Activated naive CD4-positive, alpha-beta T cell treated with anti-CD3 and anti-CD28 coated beads, Interleukin-2, amount 10 ng/mL, durations not matched to agents 7 days and 5 days (primary cell): ENCODE measurements at places on chromosomes 2 and 18.

DNA sequence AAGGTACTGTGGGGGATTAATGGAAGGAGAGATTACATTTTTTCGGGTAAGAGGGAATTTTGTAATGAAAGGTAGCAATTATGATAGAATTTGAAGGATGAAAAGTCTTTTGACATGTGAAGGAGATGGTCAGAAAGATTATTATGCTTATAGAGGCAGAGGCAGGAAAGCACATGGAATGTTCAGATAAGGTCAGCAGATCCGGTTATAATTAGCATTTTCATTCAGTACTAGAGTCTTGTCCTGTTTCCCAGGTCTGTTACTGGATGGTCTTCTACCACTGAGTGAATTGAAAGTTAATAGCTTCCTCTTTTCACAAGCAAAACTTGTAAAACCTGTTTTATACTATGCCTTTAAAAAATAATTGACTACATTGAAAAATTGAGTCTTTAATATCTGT, 116.9 kb downstream of the PHLPP1 start:
- no peaks in the 10 kb centered on the region for H3K36me3 ChIP-seq
- H3K27ac ChIP-seq: no peak overlapping the region
- no peaks in the 10 kb centered on the region for H3K27me3 ChIP-seq
- no peak overlapping the region for H3K4me3 ChIP-seq

- no peak overlapping the region for H3K27ac ChIP-seq
- H3K27me3 ChIP-seq: no peaks in the 10 kb centered on the region
- peaks cover 36% of the 10 kb centered on the region for H3K4me1 ChIP-seq
- DNase-seq: peak; percentile 65
- H3K4me3 ChIP-seq: peak overlapping the region; percentile 60
- no peaks in the 10 kb centered on the region for H3K36me3 ChIP-seq
Measured at GRCh38 chr2:216694082-216694825, 1.1 kb downstream of the IGFBP5 start.

GRCh38 chr2:201906777-201907562, 100.6 kb downstream of the CDK15 start:
- H3K36me3 ChIP-seq: no peaks in the 10 kb centered on the region
- H3K27ac ChIP-seq: no peak overlapping the region
- H3K4me1 ChIP-seq: peaks cover 16% of the 10 kb centered on the region
- H3K4me3 ChIP-seq: no peak overlapping the region

- H3K27me3 ChIP-seq: peaks cover 8% of the 10 kb centered on the region
- H3K4me3 ChIP-seq: no peak overlapping the region
- no peak overlapping the region for H3K27ac ChIP-seq
- no peaks in the 10 kb centered on the region for H3K36me3 ChIP-seq
- no peaks in the 10 kb centered on the region for H3K4me1 ChIP-seq
Measured at GRCh38 chr2:218022131-218022850, 19.5 kb upstream of the TNS1 start.

GRCh38 chr2:239075918-239076758, 228.3 kb downstream of the TWIST2 start:
- H3K4me3 ChIP-seq: no peak overlapping the region
- no peak for DNase-seq
- H3K27me3 ChIP-seq: no peaks in the 10 kb centered on the region
- no peak overlapping the region for H3K27ac ChIP-seq

DNA sequence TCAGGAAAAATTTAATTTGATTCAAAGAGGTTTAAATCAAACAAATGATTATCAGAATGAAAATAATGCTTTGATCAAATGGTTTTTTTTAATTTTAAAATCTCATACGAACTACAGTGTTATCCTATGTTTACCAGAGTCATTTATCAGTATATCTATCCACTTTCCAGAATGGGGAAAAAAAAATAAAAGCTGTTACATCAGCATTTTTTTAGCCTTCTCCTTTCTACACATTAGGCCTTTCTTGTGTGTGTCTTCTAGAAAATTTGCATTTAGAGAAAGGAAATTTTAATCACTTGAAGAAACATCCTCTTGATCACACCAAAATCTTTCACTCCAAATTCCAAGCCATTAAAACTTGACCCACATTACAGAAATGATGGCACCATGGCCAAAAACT, 608.9 kb upstream of the ID2 start:
- no peak overlapping the region for H3K4me3 ChIP-seq
- peaks cover 10% of the 10 kb centered on the region for H3K4me1 ChIP-seq
- no peaks in the 10 kb centered on the region for H3K27me3 ChIP-seq
- H3K27ac ChIP-seq: no peak overlapping the region
- H3K36me3 ChIP-seq: peaks cover 8% of the 10 kb centered on the region
- DNase-seq: no peak

- no peaks in the 10 kb centered on the region for H3K27me3 ChIP-seq
- no peaks in the 10 kb centered on the region for H3K36me3 ChIP-seq
- H3K27ac ChIP-seq: no peak overlapping the region
- H3K4me1 ChIP-seq: peaks cover 12% of the 10 kb centered on the region
Measured at GRCh38 chr2:217394510-217395351, 534.9 kb upstream of the TNP1 start.

- DNase-seq: no peak
- no peak overlapping the region for H3K27ac ChIP-seq
- H3K36me3 ChIP-seq: no peaks in the 10 kb centered on the region
- H3K4me1 ChIP-seq: no peaks in the 10 kb centered on the region
- H3K27me3 ChIP-seq: peaks cover 17% of the 10 kb centered on the region
Measured at GRCh38 chr2:232882085-232882484, 12.0 kb downstream of the SNORC start.

DNA sequence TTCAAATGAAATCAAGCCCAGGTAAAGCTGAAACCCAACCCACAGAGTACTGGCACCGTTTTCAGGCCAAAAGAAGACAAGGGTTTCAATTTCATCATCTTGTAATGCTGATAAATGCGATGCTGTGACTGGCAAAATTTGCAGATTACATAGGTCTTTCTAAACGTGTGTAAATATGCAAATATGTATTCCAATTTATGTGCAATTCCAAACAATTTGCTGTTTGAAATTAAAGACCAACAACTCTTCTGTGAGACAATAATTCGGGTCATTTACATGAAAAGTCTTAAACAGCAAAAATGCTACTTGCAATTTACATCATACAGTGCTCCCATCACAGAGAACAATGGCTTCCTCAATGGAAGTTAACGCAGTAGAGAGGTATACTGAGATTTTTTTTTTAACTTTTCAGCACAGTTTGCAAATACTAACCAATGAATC, 2.8 kb upstream of the ZNF532 start:
- H3K36me3 ChIP-seq: no peaks in the 10 kb centered on the region
- peaks cover 9% of the 10 kb centered on the region for H3K4me1 ChIP-seq
- DNase-seq: no peak
- no peak overlapping the region for H3K27ac ChIP-seq
- peaks cover 76% of the 10 kb centered on the region for H3K27me3 ChIP-seq

DNA sequence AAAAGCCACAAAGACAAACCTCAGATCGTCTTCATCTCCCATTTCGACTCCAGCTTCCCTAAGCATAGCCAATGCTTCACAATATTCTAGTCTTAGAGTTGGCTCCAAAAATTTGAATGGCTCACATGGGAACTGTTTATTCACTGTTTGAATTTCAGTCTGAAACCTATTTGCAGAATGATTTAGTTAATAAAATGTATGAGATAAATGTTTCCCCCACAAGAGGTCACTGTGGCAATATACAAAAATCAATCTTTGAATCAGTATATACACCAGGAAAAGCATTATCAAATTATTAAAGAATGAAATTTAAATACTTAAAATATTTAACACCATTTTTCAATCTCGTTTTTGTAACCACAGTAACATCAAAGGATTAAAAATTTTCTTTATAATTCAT, 40.0 kb upstream of the MCM6 start:
- peaks cover 13% of the 10 kb centered on the region for H3K4me1 ChIP-seq
- H3K36me3 ChIP-seq: peaks cover 25% of the 10 kb centered on the region
- H3K4me3 ChIP-seq: no peak overlapping the region
- no peaks in the 10 kb centered on the region for H3K27me3 ChIP-seq
- DNase-seq: no peak

GRCh38 chr2:158270536-158270935, 168.9 kb downstream of the UPP2 start:
- H3K36me3 ChIP-seq: no peaks in the 10 kb centered on the region
- no peak for DNase-seq
- no peaks in the 10 kb centered on the region for H3K4me1 ChIP-seq

- DNase-seq: no peak
- H3K4me1 ChIP-seq: peaks cover 42% of the 10 kb centered on the region
- peak overlapping the region; percentile 0 for H3K4me3 ChIP-seq
- H3K27me3 ChIP-seq: no peaks in the 10 kb centered on the region
- H3K27ac ChIP-seq: peak overlapping the region; percentile 70
Measured at GRCh38 chr2:17749753-17750438, 3.7 kb downstream of the SMC6 start.

DNA sequence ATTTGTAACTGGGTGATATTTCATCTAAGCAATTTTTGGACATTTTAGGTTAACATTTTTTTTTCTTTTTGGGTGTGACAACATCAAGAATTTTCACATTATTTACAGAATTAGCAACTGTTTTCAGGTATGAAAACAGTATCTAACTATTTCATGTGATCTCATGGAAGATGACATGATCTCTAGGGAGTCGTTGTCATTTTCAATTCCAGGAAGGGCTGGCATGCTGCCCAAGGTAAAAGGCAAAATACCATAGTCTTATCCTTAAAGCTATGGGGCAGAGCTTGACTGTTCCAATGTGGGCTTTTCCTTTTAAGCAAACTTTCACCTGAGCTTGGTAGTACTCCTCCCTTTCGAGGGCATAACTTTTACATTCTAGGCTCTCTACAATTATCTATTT, 443.7 kb downstream of the DSEL start:
- DNase-seq: no peak
- H3K27me3 ChIP-seq: no peaks in the 10 kb centered on the region
- no peak overlapping the region for H3K27ac ChIP-seq

DNA sequence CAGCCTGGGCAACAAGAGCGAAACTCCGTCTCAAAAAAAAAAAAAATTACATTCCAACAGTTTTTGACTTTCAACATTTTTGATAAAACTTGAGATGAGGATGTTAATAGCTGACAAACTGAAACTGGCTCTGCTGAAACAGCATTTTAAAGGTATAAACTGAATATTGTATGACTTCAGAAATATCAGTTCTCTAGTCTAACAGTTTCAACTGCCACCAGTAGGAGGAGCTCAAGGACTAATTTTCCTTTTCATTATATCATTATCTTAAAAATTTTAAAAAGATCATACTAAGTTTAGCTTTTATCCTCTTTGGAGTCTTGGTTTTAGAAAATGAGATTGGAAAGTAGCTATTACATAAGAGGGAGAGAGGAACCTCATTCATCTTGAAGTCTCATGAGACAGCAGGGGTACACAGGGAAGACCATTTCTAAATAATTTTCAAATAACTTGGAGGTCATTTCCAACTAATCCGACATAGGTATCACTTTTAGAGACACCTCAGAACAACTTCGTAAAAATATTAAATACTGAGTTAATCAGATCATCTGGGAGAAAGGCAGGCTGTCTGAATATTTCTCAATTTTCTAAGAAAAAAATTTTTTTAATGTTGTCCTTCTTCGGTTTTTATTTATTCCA, 37.6 kb upstream of the MCM6 start:
- H3K4me3 ChIP-seq: no peak overlapping the region
- peaks cover 13% of the 10 kb centered on the region for H3K4me1 ChIP-seq

DNA sequence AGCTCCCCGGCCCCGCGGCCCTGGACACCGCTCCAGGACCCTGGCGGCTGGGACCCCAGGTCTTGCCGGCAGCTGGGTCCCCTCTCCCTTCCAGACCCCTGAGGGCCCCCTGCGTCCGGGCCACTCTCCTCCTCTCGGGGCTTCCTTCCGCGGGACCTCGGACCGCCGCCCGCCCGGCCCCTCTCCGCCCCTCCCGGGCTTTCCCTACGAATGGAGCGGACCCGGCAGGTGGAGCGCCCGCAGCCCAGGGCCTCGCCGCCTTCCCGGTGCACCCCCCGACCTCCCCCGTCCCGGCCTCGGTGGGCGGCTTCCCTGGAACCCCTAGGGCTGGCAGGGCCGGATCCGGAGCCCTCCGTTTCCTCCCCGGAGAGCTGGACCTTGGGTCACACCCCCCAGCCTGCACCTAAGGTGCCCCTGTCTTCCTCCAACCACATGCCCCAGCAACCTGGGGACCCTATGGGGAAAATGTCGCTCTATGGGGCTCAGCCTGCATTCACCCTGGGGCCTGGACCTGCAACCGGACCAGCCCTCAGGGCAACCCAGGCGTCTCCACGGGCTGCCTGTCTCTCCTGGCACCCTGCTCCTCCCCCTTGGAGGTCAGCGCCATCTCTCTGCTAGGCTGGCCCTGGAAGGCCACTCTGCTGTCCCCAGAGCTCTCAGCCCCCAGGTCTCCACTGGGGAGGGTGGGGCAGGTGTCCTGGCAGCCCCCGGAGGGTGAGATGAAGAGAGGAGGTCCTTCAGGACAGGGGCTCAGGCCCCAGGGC, 730 bp downstream of the B3GNT7 start:
- peaks cover 15% of the 10 kb centered on the region for H3K4me1 ChIP-seq
- H3K27me3 ChIP-seq: peaks cover 72% of the 10 kb centered on the region
- no peak overlapping the region for H3K4me3 ChIP-seq
- no peak overlapping the region for H3K27ac ChIP-seq
- no peaks in the 10 kb centered on the region for H3K36me3 ChIP-seq
- DNase-seq: no peak

- no peaks in the 10 kb centered on the region for H3K36me3 ChIP-seq
- peaks cover 23% of the 10 kb centered on the region for H3K4me1 ChIP-seq
- DNase-seq: no peak
- no peak overlapping the region for H3K4me3 ChIP-seq
Measured at GRCh38 chr2:102660070-102660469, 40.7 kb downstream of the SLC9A2 start.

DNA sequence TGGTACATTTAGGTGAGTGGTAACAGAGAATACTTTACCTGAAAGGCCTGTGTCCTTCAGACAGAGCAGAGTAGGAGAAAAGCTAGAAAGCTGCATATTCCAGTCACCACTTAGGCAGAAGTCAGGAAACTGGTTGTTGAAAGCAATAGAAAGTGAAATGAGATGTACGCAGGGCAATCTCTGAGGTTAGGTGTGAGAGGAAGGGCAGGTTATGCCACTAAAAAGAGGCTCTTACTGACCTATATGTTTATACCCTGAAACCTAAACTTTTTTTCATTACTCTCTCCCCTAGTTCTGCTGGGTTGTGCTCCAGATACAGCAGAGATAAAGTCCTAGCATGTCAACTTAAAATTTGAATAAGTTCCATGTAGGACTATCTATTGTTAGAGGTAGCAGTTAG, 93.5 kb downstream of the COX7A2L start:
- H3K27ac ChIP-seq: no peak overlapping the region
- no peak overlapping the region for H3K4me3 ChIP-seq
- peak; percentile 22 for DNase-seq
- H3K27me3 ChIP-seq: no peaks in the 10 kb centered on the region
- H3K4me1 ChIP-seq: peaks cover 18% of the 10 kb centered on the region

- no peaks in the 10 kb centered on the region for H3K36me3 ChIP-seq
- peaks cover 35% of the 10 kb centered on the region for H3K4me1 ChIP-seq
- H3K27ac ChIP-seq: no peak overlapping the region
- no peaks in the 10 kb centered on the region for H3K27me3 ChIP-seq
- H3K4me3 ChIP-seq: no peak overlapping the region
- peak; percentile 57 for DNase-seq
Measured at GRCh38 chr2:131156452-131157149, 51.5 kb downstream of the PLEKHB2 start.

- no peak overlapping the region for H3K4me3 ChIP-seq
- peaks cover 2% of the 10 kb centered on the region for H3K4me1 ChIP-seq
- H3K36me3 ChIP-seq: no peaks in the 10 kb centered on the region
- H3K27ac ChIP-seq: no peak overlapping the region
Measured at GRCh38 chr2:28633746-28634145, 117.9 kb upstream of the PPP1CB start.
